Activated T-helper 17 cell treated with anti-CD3 and anti-CD28 coated beads, Interleukin-2, amount 50 U/mL, for 72 hours (primary cell): ENCODE measurements at places on chromosomes 7 and 10.
A peak's percentile ranks its signal among the peaks of the same experiment; 100 is the strongest.

DNA sequence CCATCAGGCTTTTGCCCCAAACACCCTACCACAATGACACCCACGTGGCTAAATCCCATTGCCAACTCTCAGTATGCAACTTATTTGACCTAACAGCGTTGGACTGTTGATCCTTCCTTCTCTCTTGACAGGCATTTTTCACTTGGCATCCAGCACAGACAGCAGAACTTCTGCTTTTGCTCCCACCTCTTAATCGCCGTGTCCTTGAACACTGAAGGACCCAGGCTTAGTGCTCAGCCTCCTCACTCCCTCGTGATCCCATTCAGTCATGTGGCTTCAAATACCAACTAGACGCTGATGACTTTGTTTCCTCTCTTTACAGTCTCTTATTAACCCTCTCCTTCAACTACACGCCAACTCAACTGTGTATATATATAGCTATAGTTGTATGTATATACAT lies 25.0 kb downstream of the ZFAND2A start:
- no peak for ATAC-seq

DNA sequence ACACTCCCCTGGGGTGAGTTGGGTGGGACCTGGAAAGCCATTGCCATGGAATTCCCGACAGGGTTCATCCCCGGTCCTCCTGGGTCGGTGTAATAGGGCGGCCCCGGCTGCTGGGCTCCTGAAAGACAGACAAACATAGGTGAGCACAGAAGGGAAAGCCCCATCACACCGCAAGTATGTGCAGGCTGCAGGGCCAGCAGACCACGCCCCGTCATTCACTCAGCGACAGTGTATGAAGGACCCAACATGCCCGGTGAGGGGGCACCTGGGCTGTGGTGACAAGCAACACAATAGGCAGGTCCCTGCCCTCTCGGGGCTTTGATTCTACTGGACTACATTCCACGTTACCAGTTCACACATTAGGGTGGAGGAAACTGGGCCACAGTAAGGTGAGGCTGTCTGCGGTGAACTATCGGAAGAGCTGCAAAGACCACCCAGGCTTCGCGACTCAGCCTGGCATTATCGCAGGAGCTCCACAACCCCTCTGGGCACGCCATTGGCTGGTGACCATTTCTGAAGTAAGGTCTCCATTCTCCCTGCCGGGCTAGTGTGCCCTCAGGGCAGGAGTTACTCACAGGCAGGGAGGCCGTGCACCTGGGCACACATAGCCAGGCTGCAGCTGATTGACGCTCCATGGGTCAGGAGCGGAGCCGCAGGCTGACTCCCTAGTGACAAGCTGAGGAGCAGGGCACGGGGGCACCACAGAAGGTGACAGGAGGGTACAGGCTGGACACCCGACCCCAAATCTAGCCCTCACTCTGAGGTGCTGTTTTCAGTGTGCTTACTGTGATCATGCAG lies 99.2 kb downstream of the VOPP1 start:
- peak; percentile 61 for ATAC-seq

DNA sequence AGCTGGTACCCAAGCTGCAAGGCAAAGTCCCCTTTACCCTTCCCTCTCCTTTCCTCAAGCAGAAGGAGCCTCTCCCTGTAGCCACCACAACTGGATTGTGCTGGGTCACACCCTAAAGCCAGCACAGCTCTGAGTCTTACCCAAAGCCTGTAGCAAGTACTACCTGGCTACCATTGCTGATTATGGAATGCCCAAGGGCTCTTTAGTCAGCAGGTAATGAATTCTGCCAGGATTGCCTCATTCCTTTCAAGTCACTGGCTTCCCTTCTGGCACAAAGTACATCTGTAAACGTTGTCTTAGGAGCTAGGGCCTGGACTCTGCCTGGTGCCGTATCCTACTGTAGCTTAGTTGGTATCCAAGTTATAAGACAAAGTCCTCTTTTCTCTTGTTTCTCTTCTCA lies 52.0 kb downstream of the FAS start:
- ATAC-seq, result no peak

- no peak for ATAC-seq
These were observed 149.9 kb upstream of the COL1A2 start for GRCh38 chr7:94244760-94245159.

DNA sequence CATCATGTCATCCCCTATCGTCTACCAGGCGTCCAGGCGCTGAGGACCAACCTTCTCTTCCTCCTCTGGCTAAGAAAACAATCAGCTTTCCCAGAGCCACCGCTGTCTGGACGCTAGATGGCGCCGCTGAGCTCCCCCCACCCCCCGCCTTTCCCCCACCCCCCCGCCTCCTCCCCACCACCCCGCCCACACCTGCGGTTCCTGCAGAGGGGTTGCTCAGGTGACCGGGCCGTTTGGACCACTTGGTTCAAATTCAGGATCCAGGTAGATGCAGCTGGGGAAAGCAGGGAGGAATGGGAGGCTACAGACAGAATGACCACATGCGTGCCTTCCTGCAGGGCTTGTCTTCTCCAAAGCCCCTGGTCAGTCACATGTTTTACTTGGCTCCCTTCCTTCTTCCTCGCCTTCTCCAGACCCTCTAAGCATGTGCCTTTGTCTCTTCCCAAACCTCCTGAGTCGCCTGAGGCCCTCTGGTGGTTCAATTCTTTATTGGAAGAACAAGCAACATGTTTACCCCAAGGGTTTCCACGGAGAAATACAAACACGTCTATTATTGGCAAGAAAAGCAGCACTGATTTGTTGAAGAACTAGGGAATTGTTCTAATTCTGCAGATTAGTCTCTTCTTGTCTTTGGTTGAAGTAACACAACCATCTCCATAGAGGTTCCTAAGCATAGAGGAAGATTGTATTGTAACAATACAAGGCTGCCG lies 24.7 kb downstream of the AOC1 start:
- peak; percentile 47 for ATAC-seq

DNA sequence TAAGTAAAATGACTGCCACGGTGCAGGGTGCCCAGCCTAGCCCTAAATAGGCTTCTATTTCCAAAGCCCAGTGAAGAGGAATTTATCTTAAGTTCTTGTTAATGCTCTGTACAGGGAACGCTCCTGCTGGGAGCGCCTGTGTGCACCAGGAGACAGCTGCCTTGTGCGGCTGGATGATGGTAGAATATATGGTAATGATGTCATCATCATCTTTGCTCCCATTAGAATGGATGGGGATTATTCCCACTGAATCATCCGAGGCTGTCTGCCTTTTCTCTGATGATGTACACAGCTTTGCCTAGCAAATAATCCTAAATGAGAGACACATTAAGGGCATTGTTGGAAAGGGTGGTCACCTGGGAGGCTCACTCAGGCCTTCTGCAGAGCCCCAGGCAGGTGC lies 928.1 kb downstream of the CCSER2 start:
- no peak for ATAC-seq

DNA sequence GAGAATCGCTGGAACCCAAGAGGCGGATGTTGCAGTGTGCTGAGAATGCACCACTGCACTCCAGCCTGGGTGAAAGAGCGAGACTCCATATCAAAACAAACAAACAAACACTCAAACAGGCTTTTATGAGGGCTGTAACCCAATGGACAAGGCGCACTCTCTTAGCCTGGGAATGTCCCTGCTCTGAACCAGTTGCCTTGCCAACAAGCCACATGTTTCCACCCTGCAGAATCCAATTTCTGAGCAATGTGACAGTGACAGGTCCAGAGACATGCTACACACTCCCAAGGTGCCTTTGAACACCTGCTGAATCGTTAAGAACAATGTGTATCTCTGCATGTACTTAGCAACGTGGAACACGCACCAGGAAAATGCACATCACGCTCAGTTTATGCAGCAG lies 186.8 kb upstream of the AUTS2 start:
- no peak for ATAC-seq

DNA sequence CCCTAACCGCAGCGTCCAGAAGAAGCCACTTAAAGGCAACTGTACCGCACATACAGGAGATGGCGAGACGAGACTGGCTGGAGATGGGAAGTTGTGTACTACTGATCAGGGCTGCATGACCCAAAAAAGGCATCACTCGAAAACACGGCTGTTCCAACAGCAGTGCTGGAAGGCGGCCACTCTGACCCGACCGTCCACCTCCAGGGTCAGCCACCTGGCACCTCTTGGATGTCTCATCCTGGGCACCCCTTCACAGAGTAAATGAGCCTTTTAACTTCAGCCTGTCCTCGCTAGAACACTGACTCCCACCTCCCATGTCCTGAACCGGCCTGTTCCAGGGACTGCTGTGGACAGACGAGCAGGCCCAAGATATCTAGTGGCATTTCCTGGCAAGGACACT lies 180.7 kb downstream of the DIP2C start:
- ATAC-seq, result no peak

DNA sequence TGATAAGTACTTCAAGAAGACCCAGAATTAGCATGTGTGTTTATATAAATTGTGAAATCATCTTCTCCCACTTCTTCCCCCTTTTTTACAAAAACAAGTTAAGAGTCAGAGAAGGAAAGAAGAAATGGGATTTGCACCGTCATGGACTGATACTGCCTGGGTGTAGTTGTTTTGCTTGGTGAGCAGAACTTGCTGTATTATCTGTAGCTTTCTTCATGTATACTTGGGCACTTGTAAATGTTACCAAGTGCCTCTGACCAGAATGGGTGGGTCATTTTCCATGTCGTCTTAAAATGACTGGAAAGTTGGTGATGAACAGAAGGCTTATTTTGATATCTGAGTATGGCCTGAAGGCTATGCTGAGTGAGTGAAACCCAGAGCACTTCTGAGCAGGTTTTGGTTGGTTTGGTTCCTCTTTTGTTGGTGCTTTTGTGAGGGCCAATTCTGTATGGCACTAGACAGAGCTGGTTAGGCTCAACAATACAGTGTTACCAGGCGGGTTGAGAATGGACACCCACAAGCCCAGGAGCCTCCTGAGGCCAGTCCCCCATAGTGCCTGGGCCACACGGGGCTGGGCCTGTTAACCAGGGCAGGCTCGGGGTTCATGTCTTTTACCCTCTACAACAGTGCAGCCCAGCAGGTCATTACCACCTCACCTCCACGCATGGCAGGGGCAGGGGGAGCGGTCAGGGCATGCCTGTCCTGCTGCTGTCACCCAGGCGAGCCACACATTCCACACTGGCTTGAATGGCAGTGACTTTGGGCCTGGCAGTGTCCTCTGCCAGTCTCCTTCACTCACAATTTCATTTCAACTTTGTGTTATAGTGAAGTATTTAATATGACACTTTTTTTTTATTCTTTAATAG lies 115.1 kb downstream of the CCNY start:
- peak; percentile 59 for ATAC-seq

GRCh38 chr7:270351-270983 lies 19.5 kb upstream of the FOXL3 start:
- ATAC-seq, result no peak

GRCh38 chr10:121910673-121911420 lies 17.0 kb downstream of the ATE1 start:
- ATAC-seq, result peak; percentile 60

DNA sequence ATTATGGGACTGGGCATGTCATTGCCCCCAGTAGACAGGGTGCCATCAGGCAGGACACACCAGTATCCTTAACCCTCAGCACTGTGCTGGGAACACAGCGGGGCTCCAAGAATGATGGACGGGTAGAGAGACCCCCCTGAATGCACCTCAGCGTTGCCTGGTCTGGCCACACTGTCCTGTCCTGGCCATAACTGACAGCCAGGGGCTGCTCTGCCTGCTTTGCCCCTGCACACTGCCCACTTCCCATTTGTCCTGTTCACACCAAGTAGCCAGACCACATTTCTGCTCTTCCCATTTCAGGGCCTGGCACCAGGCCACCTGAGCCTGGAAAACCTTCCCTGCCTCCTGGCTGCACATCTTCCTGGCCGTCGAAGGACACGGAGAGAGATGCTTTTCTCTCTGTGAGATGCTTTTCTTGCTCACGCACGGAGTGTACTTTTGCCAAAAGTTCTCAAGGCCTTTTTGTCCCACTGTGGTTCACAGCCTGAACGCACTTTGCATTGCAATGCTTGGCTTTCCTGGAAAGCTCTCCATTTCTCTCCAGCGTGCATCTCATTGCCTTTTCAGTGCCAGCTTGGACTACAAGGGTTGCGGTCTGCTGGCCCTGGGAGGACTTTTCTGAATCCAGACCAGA lies 131.0 kb upstream of the EEPD1 start:
- no peak for ATAC-seq

GRCh38 chr10:2871673-2872219 lies 195.6 kb upstream of the PFKP start:
- no peak for ATAC-seq

GRCh38 chr7:70590126-70590854 lies 541.7 kb upstream of the GALNT17 start:
- ATAC-seq, result no peak

DNA sequence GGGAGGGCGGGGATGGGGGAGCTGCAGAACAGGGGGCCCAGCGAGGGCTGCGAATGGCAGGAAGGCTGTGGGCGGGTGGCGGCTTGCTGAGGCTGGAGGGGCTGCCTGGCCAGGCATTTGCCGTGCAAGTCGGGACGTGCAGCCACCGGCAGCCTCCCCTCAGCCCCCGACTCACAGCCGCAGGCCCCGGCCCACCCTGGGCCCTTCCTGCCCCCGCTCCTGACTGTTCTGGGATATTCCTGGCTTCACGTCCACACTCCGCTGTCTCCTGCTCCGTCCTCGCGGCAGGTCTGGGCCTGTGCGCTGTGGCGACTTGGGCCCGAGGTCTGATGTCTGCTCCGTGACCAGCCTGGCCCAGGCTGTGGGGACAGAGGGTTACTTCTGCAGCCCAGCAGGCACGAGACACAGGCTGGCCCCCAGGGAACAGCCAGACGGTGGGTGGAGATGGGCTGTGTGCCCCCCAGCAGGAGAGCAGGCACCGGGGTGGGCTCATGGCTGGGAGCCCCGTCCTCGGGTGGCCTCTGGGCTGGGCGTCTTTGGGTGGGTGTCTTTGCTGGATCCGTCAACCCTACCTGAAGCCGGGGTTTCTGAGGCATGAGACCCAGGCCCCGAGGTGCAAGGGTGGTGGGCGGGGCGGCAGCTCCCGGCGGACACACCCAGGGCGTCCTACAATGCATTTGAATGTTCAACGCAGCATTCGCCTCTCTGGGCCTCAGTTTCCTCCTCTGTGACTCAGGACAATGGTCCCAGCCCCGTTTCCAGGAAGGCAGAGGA lies 86.5 kb downstream of the FOXL3 start:
- no peak for ATAC-seq

DNA sequence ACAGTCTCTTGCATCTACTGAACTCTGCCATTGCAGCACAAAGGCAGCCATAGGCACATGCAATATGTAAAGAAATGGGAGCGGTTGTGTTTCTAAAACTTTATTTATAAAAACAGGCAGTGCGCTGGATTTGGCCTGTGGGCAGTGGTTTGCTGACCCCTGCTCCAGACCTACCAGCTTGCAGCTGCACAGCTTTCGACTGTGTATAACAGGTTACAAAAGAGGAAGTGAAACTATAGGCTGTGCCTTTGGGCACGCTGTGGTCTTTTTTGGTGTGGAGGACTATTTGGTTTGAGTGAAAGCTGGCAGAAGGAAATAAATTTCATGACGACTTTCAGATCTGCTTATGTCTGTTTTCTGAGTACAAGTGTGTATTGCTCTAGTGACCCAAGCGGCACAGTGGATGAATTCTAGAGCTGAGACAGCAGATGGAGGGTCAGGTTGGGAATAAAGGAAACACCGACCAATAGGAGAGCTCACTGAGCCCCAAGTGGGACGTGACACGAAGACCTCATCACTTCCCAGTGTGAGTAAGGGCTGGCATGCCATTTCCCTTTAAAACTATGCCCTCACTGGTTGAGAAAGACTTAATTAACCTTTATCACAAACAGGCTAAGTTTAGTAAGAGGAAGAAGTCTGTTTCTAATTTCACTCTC lies 152.7 kb downstream of the ANK3 start:
- ATAC-seq, result peak; percentile 60
